Activated T-cell treated with anti-CD3 and anti-CD28 coated beads, Interleukin-2, amount 50 U/mL, for 72 hours (primary cell): ENCODE measurements at places on chromosomes 6 and 20. TPM values are rescaled to one million over a fixed set of nuclear protein-coding genes. Genes with fewer than 3 reads are reported as not detected.

DNA sequence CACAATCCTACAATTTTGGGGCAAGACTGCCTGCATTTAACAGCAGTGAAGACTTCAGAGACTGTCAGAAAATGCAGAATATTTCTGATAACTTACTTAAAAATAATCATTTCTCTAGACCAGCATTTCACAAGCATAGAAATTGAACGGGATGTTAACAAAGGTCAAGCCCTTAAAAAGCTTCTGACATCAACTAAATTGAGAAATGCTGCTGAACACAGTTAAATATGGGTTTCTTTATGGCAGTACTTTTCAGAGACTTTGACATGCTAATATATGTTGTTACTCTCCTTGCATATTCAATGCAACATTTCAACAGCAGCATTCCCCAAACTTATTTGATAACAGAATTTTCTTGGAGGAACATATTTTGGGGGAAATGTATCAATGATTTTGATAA is 84.5 kb downstream of the KIF13A start:
- DNase-seq = no peak

Gene CRISP3
- total RNA-seq = not detected

DNA sequence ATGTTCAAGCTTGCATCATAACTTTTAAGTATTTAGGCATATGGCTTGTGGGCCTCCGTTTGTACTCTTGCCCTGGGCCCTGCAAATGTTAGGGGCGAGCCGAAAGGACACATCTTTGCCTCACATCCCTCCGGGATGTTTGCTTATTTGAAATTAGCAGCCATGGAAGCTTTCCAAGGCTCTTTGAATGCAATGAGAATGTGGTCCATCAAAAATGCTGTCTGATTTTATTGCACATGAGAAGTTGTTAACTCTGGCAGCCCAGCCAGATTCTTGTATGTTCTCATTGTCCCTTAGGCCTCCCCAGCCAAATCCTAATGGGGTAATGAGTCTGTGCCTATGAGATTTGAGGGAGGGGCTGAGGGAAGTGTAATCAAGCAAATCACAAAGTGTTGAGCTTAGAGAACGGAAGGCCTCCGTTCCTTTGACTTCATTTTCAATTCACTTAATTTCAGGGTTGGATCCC is 261.2 kb upstream of the MARCKS start:
- no peak for DNase-seq

Gene ERVFRD-1
- not detected for total RNA-seq

DNA sequence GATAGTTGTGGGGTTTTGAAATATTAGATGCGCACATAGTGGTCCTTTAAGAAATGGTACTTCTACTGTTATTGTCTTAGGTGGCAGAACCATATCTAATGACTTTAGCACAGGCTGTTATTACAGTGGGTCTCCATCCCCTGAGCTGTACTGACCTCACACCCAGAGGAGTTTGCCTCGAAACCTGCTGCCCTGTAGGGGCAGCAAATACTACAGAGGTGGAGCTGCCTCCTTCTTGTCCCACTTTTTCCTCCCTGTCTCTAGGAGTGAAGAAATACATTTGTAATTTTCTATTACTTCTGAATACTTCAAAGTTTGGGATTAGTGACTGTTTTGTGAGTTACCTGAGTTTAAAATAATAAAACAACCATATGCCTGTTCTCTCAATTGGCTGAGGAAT is 8.2 kb downstream of the TRIM31 start:
- DNase-seq = no peak
